ENCODE measurements at places on chromosomes 2 and 18.

GRCh38 chr2:230712443-230713330 lies at the start of gene CAB39:
Gene CAB39, plus strand, starts transcription at chr2:230712842. Its CDS starts 47,160 bp downstream, at chr2:230760002.
- DNase-seq, result no peak

- DNase-seq, result no peak
These were observed 22.8 kb upstream of the ASB18 start for GRCh38 chr2:236286873-236287545.

- no peak for DNase-seq
These were observed 78.2 kb downstream of the KCTD1 start for GRCh38 chr18:26470011-26470637.

DNA sequence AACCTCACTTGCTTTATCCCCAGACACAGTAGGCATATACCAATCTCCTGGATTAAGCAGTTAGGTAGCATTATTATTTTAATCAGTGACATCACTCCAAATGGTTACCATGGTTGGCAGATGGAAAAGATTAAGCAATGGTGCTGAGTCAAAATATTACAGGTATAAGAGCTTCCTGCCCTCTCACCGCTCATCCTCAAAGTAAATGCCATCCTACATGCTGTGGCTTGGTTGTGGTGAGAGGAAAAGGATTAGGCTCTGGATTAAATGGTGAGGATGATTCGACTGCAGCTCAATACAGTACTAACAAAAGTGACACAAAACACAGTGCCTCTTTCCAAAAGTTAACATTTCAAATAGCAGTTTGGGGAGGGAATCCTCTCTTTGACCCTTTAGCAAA lies 108.9 kb upstream of the ACAA2 start:
- no peak for DNase-seq

DNA sequence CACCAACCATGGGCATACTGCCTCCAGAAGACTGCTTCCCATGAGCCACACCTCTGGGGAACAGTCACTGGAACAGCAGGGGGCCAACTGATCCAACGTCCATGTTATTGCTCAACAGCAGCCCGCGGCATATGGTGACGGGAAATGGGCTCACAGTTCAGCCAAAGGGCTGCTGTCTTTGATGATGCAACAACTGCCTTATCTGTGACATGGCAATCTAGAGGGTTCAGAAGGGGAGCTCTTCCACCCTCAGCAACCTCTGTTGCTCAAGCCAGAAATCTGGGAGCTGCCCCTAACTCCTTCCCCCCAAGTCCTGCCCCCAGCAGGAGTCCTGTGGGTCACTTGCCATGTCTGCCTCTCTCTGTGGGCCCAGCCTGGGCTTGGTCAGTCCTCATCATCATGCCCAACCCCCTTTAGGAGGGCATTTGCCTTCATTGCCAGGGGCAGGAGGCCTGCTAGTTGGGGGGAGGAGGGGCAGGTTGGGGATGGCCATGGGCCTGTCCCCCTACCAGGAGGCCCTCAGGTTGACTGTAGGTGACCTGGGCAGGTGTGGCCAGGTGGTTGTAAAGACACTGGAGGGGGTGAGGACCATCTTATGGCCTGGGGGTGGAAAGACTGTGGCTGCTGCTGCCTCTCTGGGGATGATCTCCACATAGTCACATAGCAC lies 212.9 kb downstream of the CYP26B1 start:
- no peak for DNase-seq

DNA sequence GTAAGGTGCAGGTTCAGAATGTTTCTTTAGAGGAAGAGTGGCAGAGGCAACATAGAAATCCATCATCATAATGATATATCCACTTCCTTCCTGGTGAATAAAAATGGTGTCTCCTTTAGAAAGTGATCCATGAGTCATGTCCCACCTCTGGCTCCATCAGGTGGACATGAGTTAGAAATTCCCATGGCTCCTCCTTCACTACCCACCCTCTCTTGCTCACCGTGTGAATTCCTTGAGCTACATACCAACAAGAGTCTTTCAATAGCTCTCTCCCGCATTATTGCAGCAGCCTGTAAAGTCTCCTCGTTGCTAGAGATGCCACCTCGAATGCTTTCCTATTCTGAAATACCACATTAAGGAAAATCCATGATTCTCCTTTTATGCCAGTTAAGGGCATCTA lies 317.6 kb downstream of the LNPK start:
- DNase-seq, result no peak

GRCh38 chr2:10700078-10700803 lies 10.5 kb upstream of the NOL10 start:
- DNase-seq, result no peak

- DNase-seq, result no peak
These were observed 388.9 kb downstream of the ZEB2 start for GRCh38 chr2:144131042-144131441.

- no peak for DNase-seq
These were observed 71.0 kb upstream of the THUMPD2 start for GRCh38 chr2:39849982-39850526.

GRCh38 chr2:223203971-223204929 lies 152.3 kb downstream of the KCNE4 start:
- DNase-seq, result no peak

DNA sequence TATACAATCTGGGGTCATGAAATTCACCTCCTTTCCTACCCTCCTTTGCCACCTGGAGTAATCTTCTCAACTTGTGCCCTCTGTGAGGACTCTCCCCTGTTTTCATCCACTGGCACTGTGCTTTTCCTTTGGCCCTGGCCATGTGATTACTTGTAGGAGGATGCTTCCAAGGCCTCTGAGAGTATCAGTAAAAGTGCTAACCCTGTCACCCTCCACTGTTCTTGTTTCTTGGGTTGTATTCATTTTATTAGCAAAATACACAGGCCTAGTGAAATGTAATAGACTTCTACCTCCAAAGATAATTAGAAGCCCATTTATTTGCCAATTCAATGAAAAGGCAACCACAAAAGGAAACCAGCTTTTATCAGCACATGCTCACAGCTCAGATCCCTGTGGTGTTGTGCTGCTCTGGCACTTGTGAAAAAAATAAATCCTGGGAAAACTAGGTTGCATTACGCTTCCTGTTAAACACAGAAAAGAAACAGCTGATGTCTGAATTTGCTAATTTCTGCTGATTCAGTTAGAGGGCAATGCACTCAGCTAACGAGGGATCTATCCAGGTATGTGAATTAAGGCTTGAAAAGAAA lies 357.5 kb upstream of the ETAA1 start:
- DNase-seq, result no peak

- no peak for DNase-seq
These were observed 807.8 kb upstream of the ACVR2A start for GRCh38 chr2:147037048-147037447.

- no peak for DNase-seq
These were observed 115.2 kb upstream of the EPAS1 start for GRCh38 chr2:46181789-46182530.

- DNase-seq, result no peak
These were observed 72.6 kb downstream of the TRABD2A start for GRCh38 chr2:84808279-84808678.

DNA sequence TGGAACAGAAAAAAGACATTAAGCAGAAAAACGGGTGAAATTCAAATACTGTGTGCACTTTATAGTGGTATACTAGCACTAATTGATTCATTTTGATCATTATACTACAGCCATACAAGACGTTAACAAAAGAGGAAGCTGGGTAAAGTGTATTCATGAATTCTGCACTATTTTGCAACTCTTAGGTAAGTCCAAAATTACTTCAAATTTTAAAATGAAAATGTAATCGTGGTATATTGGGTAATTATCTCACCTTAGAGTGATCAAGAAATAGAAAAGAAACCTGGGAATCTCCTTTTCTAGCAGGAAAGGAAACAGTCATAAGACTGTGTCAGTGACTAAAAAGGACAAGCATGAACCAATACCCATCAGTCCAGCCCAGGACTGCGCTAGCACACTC lies 5.4 kb downstream of the TGFBRAP1 start:
- no peak for DNase-seq

DNA sequence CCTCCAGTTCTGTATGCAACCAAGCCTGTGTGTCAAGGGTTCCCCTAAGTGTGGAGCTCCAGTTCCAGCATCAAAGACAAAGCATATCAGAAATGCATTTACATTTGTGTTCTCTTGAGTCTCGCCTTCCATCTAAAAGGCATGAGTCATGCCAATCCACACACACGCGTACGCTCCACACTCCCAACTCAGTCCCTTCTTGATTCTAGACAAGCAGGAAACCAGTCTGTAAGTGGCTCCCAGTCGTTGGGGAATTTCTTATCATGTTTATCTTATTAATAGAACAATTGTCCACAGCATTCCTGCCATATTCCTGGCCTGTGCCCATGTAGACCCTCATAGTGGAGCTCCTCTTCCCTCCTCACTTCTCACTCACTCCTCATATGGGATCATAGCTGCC lies 86.4 kb upstream of the SLC35G4 start:
- DNase-seq, result no peak

DNA sequence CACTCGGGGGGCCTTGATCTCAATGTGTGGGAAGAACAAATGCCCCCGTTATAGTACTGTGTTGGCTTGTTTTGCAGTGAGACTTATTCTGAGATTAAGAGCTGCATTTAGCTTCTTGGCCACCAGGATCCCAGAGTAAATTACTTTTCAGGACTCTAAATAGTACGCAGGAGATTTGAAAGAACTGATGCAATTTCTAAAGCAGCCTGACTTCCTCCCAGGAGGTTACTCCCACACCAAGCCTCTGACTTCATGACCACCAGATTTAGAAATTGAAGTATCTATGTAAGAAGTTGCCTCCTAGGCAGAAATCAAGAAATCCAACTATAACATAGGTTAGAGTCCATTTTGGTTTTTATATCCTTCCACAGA lies 67.0 kb downstream of the FEZ2 start:
- no peak for DNase-seq

- DNase-seq, result no peak
These were observed 38.7 kb downstream of the EML4 start for GRCh38 chr2:42207826-42208225.

- no peak for DNase-seq
These were observed 207.9 kb upstream of the RAB6C start for GRCh38 chr2:129771418-129772189.

DNA sequence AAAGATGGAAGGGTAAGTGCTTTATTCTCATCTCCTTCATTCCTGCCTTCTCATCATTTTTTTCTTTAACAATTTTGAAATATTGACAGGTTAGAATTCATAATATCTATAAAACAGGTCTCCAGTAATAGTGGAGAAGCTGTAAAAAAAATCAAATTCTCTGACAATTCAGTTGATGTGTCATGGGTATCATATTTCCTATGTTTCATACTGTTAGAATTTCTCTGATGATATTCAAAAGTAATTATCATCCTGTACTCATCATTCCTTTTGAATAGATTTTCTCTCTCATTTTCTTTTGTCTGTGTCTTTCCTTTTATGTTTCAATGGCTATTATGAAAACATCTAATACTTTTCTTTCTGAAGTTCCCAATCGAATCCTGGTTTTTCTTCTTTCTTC lies 97.7 kb downstream of the CPS1 start:
- no peak for DNase-seq

DNA sequence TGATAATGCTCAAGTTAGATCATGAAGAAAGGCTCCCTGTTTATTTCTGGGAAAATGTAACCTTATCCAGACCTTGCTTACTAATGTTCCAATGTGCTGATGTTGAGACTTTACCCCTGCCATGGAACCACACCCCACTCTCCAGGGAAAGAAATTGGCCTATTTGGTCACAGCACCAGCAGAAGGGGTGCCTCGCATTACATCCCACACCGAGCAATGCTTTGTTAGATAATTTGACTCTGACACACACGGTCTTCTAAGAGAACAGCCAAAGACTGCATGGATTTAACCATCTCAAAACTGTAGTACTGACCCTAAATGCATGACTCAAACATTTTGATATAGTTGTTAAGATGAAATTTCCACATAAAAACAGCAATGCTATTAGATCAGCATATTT lies 152.1 kb upstream of the CCDC150 start:
- no peak for DNase-seq

- DNase-seq, result no peak
These were observed 41.2 kb downstream of the RPL37A start for GRCh38 chr2:216539791-216540241.

GRCh38 chr2:191463790-191464189 lies 214.1 kb upstream of the NABP1 start:
- DNase-seq, result no peak

DNA sequence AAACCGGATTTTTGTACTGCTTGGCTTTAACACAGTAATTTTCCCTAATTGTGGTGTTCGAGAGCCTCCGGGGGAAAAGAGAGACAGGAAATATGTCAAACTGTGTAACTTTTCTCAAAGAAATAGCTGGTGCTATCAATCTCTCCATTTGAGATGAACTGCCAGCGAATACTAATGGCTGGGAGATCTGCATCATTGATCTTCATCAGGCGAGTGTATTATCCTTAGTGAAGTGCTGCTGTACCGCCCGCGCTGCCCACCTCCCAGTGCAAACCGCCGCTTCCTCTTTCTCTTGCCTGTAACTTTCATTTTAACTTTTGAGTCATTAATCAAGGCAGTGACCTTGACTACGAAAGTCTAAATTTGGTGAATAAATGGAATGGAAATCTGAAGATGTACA lies 246.1 kb upstream of the ST6GAL2 start:
- no peak for DNase-seq

DNA sequence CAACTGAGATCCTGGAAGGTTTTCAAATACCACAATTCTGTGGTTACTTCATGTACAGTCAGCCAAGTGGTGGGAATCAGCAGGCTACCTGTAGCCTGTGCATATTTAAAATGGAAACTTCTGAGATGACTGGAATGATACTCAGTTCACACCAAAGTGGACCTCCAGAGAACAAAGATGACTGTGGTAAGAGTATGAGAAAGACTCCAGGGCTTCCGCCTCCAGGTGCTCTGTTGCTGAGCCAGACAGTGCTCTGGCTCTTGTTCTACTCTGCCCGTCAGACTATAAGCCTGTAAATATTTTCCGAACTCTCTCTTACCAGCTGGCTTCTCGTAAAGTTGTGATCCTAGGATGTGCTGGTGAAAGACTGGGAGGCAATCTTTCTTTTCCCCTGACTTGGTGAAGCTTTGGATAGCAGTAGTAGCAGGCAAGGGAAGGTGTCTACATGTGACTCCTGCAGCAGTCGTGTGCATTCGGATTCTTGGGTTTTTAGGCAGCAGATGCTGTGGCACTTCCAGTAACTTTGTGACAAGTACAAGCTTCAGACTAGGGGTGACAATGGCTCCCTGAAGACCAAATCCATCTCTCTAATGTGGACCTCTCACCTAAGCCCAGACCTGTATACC lies 23.1 kb downstream of the ST3GAL5 start:
- no peak for DNase-seq

GRCh38 chr2:56812432-56812831 lies 628.6 kb downstream of the CCDC85A start:
- DNase-seq, result no peak

GRCh38 chr18:59539108-59539507 lies 158.1 kb downstream of the CCBE1 start:
- DNase-seq, result no peak
